ENCODE measurements at places on chromosomes 3 and 15.

- no peak for DNase-seq
These were observed 23.6 kb upstream of the CADPS start for GRCh38 chr3:62898530-62899496.

GRCh38 chr3:26712211-26713026 is 89.8 kb downstream of the LRRC3B start:
- DNase-seq = peak; percentile 63

GRCh38 chr3:70990723-70991122 is 592.8 kb downstream of the FOXP1 start:
- no peak for DNase-seq

DNA sequence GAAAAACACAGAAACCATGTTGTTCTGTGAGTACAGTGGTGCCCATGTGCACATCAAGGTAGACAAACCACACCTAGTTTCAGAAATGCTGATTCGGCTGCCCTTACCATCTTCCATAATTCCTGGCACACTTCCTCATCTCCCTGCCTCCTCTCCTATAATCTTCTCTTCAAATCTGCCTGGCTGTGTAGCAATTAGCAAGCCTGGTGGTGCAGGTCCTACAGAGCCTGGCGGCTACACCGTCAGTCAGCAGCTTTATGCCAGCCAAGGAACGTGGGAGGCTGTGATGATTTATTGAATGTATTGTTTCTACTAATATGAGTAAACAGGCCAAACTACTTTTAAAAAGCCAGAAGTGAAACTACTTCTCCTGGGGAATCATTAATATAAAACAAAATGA is 106.8 kb downstream of the SEMA6D start:
- DNase-seq = no peak

- no peak for DNase-seq
These were observed 31.3 kb upstream of the BCL2L10 start for GRCh38 chr15:52143873-52144272.

GRCh38 chr15:58232281-58233065 is 94.3 kb downstream of the AQP9 start:
- no peak for DNase-seq

GRCh38 chr15:63999177-63999576 is 47.1 kb downstream of the DAPK2 start:
- no peak for DNase-seq

DNA sequence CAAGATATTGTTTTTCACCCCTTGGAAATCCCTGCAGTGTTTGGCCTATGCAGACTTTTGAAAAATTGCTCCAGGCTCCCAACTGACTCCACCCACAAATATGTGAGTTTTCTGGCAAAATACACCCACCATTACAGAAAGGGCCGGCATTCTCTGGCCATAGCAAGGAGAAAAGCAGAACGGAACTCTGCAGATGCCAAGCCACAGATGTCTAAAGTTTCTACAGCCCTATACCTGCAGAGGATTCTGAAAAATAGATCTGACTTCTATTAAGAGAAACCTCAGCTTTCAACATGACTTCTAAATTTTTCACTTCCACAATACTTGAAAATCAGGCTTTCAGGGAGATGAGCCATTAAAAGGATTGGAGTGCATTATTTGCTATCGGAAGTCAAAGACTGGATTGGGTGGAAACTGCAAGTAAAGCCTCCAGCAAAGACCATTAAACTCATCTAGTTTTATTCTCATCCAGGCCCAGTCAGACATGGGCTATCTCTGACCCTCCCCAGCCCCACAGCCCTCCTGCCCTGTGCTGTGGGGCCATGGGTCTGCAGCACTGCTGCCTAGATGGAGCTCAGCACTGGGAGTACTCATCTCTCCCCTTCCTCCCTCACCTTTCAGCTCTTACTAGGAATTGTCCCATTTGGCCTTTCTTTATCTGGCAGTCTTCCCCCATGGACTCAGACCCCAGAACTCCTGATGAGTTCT is 243.1 kb upstream of the GOLGA6L4 start:
- DNase-seq = no peak

DNA sequence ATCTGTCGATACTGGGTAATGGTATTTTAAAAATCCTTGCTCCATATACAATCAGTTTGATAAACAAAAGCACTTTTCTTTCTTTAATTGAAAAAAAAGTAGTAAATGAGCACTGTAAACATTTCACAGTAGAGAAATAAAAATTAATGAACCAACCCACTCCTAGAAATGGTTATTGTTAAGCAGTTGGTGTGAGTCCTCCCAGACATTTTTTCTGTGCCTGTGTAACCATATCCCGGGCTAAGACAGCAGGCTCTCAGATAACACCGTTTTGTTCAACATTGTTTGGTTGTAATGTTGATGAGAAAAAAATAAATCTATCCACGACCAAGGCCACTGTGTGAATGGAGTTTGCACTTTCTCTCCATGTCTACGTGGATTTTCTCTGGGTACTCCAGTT is 42.6 kb downstream of the PXK start:
- no peak for DNase-seq

DNA sequence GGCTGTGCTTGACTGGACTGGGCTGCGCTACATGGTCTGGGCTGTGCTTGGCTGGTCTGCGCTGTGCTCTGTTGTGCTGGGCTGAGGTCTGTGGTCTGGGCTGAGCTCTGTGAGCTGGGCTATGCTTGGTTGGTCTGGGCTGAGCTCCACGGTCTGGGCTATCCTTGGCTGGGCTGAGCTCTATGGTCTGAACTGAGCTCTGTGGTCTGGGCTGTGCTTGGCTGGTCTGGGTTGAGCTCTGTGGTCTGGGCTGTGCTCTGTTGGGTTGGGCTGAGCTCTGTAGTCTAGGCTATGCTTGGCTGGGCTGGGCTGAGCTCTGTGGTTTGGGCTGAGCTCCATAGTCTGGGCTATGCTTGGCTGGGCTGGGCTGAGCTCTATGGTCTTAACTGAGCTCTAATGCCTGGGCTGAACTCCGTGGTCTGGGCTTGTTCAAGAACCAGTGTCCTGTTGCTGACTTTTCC is 92.0 kb downstream of the PLXNA1 start:
- DNase-seq = peak; percentile 96

- DNase-seq = no peak
These were observed 5.4 kb downstream of the NKIRAS1 start for GRCh38 chr3:23911397-23911796.

DNA sequence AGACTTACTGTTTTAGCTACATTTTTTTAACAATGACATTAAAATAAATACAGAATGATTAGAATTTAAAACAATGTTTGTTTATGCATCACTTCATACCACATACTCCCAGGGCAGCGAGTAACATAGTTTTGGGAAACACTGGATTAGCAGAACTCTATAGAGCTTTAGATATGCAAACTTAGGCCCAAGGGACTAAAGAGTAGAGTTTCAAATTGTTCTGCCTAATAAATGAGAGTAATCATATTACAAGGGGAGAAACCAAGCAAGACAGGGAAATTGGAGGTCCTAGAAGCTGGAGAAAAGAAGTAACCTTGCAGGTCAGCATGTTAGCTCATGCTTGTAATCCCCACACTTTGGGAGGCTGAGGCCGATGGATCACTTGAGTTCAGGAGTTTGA is 3.6 kb upstream of the DAZL start:
- DNase-seq = no peak

- no peak for DNase-seq
These were observed 337.6 kb downstream of the THSD4 start for GRCh38 chr15:71452893-71453292.

DNA sequence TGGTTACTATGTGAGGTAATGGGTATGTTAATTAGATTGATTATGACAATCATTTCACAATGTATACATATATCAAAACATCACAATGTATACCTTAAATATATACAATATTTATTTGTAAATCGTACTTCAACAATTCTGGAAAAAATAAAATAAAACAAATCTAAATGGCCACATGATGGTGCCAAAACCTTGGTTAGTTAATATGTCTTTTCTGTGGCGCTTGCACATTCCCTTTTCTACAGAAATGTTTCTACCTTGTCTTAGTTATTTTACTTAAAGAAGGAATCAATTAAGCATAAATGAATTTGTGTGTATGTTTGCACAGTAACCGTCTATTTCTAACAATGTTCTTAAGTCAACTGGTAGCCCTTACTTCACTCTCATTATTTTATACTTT is 53.4 kb downstream of the OXSM start:
- DNase-seq = peak; percentile 25

GRCh38 chr3:23404246-23404645 is 201.1 kb downstream of the UBE2E2 start:
- no peak for DNase-seq

DNA sequence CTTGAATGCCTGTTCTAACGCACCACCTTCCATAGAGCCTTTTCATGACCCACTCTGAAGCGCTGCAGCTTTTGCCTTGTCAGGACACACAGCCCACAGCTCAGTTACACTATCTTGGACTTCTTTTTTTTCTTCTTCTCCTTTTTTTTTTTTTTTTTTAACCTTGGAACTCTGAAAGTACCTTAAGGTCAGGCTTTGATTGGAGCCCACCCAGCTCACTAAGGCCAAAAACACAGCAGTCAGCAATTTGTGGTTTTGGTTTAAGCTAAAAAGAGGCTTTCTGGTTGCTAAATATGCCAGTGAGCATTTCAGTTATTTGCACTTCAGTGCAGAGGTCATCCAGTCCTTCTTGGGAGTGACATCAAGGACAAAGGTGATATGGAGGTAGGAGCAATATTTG is 1.7 kb downstream of the SLC25A20 start:
- DNase-seq = no peak

- DNase-seq = no peak
These were observed 161.0 kb upstream of the SLC24A5 start for GRCh38 chr15:47959617-47960413.

DNA sequence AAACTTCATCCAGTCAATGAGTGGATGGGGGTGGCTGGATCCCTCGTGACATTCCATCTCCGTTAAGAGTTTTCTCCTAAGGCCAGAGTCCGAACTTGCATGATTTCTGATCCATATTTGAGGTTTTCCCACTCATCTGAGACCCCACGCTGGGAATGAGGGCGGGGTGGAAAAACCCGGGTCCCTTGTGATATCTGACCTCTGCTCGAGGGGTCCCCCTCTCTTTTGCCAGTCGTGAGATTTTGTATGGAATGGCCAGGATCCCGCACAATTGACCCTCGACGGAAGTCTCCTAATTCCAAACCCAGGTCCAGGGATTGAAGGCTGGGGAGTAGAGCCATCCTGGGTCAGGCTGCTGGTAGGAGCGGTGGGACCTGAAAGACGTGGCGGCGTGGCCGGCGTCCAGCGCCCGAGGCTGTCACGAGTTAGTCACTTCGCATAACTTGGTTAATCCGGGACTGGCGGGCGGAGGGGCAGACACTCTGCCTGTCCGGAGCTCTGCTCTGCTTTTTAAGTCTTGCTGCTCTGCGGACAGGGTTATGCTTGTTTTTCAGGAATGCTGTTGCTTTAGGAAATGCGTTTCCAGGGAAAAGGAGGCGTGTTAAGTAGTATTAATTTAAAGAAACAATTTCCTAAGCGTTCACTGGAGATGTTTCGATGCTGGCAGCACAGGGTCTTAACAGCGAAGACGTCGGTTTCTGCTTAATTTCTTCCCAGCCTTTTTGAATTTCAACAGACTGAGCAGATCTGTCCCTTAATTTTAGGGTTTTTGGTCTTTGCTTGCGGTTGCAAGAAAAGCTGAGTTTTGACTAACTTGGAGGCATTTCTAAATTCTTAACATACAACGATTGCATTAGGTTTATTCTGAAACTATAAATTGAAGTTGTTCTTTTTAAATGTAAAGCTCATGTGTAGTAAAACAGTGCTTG is 69.7 kb upstream of the LRRFIP2 start:
- DNase-seq = peak; percentile 43

GRCh38 chr3:142779591-142779990 is 55.8 kb downstream of the TRPC1 start:
- no peak for DNase-seq

DNA sequence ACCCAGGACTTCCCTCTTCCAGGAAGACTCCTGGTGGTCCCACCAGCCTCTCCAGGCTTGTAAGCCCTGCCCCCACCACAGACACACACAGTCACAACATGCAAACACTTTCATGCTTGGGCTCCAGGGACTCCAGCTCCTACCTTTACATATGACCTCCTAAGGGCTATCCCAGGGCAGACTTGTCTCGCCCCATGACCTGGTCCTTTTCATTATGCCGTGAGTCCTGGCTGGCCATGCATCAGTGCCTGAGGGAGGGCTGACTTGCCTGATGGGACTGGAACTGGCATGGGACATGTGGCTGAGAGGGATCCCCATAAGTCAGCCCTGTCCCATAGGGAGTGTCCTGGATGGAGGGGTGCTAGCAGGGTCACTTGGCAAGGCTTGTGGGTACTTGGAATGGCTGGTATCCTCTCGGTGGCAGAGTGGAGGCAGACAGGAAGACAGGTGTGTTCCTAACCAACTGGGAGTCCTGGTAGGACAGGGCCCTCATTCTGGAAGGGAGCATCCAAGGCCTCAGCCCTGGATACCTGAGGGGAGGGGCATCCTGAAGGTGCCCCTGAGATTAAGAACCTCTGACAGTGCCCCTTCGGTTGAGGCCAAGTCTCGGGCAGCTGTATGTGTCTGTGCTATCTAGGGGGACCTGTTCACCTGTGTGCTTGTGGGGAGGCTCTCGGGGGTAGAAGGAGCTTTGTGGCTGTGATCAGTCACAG is 540 bp upstream of the HHATL start:
- no peak for DNase-seq

- DNase-seq = no peak
These were observed 293.5 kb upstream of the SOX2 start for GRCh38 chr3:181418233-181418632.

DNA sequence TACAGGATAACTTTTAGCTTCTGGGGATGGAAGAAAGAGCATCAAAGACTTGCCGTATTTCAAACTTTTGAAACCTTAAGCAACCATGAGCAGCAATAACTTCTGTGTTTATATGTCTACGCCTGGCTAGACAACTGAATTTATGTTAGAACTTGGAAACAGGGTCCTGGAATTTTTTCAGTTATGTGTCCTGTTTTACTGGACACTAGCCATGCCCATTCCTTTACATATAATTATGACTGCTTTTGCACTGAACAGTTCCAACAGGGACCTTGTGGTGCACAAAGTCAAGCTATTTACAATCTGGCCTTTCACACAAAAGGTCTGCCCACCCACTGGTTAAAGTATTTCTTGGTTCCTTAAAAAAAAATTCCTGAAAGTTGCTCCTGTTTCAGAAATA is 37.1 kb downstream of the TJP1 start:
- no peak for DNase-seq

GRCh38 chr3:78112291-78113010 is 1072.6 kb downstream of the ROBO2 start:
- DNase-seq = no peak

- no peak for DNase-seq
These were observed 66.2 kb downstream of the TAFA4 start for GRCh38 chr3:68866157-68866556.

DNA sequence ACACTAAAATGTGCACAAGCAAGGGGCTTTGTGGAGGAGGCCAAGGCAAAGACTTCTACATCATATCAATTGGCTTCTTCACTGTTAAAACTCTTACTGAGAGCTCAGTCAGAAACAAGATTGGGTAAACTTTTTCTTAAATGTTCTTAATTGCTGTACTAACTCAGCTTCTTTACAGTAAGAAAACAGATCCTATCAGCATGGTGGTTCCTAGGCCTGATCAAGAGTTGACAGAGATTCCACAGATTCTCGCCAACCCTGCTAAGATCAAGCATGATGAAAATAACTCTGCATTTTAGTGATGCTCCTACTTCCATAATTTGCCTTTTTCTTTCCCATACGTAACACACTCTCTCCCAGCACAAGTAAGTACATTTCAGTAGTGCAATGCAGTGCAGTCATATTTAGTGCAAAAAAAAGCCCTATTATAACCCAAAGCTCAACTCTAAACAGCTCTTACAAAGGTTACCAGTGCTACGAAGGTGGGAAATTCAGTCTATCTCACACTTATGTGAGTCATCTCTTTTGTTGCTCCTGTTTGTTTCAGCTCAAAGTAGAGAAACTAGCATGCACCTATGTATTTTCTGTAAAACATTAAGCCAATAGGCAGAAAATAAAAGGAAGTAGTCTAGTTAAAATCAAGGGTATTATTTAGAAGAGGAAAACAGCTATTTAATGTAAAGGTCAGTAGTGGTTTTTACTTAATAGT is 29.9 kb downstream of the TIGIT start:
- no peak for DNase-seq

Measured in OCI-LY7 (cell line).